ENCODE measurements at places on chromosomes 11 and 22.

DNA sequence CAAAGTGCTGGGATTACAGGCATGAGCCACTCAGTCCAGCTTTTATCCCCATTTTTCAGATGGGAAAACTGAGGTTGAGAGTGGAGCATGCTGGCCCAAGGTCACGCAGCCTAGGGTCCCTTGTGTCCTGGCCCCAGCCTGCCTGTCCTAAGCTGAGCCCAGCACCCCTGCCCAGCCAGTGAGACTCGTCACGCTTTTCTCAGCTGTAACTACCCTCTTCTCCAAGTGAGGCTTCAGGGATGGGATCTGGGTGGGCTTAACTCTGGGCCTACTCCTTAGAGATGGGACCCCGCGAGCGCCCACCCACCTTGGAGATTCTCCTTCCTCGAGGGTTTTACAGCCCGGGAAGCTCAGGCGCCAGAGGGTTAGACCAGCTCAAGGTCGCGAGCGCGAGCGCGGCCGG lies 390 bp upstream of the TMEM151A start:
- DNase-seq, result no peak

GRCh38 chr11:65535102-65535501 lies 10.2 kb downstream of the SCYL1 start:
- DNase-seq, result no peak

- no peak for DNase-seq
Observed at GRCh38 chr11:63993993-63994392, 7.8 kb downstream of the OTUB1 start.

DNA sequence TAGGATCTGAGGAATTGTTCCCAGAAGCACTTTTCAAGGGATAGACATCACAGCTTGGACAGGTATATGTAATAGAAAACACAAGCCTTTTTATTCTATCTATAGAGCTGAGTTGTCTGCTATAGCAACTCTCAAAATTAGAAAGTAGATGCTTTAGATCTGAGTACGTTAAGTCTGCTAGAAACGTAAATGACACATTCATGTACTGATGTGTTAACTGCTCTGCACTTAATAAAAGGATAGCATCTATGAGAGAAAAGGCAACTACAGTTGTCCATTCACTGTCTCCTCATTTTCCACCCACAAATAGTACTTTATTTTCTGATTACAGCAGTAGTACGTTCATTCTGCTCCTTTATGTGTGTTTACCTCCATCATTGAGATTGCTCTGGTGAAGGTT lies 6.0 kb upstream of the STT3A start:
- no peak for DNase-seq

DNA sequence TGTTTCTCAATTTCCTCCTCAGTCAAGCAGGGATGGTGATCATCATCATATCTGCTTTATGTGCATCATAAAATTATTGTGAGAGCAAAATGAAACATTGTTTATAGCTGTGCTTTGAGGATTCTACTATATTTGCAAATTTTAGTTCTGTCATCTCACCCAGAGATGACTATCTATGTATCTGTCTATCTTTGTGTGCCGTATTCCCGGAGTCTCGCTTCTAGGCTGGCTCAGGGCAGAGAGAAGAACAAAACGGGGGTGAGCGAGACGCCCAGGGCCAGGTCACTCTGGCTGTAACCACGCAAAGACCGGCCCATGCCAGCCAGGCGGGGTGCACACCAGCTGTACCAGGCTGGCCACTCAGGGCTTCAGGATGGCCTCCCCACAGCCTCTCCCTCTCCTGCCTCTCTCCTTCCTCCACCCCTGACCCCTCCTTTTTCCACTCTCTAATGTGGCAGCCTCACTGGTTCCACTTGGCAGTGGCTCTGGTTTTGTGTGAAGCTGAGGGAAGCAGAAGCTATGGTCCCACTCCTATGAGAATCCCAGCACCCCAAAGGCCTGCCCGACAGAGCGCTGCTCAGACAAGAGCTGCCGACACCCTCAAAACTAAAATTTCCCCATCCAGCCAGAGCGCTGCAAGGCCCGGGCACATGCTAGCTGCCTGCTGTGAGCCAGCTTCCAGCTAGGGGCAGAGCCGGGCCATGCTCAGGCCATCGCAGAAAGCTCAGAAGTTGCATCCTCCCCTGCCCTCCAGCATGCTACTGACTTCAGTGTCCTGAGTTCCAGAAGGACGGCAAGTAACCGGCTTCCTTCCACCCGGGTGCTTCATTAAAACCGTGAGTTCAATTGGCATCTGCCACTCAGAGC lies 139.5 kb upstream of the TBCEL start:
- no peak for DNase-seq

- no peak for DNase-seq
Observed at GRCh38 chr11:71917646-71918140, 10.7 kb downstream of the XNDC1N start.

DNA sequence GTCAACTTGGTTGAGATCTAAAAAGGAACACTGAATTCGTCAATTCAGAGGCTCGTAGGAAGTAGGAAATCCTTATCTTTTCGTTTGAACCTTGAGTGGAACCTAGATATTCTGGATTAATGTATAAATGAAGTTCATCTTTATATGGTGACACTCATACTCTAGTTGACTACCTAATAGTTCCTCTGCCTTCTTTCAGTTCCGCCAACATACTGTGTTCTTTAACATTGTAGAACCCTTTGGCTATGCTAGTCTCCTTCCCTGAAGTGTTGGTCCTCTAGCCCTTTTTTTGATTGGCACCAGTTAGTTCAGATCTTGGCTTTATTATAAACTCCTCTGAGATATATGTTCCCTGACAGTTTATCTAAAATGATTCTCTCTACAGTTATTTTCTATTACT lies 1.5 kb downstream of the ATM start:
- DNase-seq, result no peak

DNA sequence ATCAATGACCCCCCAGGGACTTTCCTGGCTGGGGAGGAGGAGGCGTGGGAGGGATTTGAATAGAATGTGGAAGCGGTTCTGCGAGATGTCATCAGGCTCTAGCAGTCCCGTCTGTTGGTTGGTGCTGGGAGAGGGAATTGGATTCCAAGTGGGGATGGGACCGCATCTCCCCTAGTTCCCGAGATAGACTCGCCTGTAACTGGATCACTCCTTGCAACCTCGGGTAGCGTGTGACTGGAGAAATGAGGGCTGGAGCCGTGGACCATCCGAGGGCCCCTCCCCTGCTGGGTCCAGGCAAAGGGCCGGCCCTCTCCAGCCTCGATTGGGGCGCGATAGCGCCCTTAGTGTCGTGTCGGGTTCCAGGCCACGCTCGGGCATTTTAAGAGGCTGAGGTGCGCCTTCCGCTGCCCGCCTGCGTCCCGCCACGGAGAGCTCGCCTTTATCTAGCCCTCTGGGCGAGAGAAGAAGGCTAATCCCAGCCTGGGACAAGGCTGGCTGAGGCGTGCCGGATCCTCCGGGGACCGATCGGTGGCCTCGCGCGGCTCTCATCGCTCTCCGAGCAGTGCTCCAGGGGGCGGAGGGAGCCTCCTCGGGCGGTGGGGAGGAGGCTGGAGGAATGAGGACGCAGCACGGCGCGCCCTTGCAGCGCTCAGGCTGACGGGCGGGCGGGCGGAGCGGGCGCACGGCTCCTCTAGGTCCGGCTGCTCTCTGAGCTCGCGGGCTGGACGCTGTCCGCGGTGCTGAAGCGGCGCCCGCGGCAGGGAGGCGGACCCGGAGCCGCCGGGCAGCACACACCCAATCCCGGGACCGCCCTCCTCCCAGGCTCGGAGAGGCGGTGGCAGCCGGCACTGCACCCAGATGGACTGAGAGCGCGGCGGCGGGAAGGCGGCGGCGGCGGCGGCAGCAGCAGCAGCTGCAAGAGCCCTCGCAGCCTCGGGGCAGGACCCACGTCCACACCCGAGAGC lies 107.8 kb downstream of the OSBP2 start:
- peak; percentile 84 for DNase-seq

DNA sequence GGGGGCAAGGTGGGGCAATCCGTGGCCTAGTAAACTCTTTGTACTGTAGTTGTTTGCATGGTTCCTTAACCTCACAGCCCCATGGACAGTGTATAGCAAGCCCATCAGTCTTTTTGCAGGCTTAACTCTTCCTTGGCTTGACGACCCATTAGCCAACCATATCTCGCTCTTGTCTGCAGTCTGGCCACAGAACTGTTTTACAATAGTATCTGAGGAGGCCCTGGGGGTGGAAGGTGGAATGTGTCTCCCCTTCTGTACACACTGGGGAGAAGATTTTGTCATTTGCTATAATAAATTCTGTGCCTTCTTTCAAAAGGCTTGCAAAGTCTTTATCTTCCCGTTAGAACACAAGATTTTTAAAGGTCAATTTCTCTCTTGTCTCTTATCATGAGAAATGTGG lies 190.3 kb upstream of the NARS2 start:
- DNase-seq, result no peak

- DNase-seq, result no peak
Observed at GRCh38 chr22:41952713-41953112, 763 bp downstream of the SMIM45 start.

DNA sequence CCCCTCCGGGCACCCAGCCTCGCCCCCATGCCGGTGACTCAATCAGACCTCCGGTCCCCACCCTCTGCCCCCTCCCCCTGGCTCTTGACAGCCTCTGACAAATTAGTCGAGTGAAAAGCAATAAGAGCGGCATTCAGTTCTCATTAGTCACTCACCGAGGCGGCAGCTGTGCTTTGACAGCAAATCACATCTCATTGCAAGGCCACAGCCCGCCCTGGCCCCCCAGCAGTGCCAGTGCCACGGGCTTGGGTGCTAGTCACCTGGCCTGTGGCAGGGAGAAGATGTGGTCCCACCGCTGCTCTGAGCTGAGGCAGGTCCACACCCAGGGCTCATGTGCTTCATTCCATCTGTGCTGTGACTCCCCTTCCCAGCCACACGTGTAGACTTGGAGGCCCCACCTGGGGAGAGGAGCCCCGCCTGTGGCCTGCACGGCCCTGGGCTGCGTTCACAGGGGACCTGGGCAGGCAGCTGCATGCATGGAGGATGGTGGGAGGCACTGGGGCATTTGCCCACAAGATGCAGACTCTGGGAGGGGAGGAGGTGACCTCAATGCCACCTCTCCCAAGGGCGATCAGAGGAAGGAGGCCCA lies 7.4 kb upstream of the TH start:
- no peak for DNase-seq

DNA sequence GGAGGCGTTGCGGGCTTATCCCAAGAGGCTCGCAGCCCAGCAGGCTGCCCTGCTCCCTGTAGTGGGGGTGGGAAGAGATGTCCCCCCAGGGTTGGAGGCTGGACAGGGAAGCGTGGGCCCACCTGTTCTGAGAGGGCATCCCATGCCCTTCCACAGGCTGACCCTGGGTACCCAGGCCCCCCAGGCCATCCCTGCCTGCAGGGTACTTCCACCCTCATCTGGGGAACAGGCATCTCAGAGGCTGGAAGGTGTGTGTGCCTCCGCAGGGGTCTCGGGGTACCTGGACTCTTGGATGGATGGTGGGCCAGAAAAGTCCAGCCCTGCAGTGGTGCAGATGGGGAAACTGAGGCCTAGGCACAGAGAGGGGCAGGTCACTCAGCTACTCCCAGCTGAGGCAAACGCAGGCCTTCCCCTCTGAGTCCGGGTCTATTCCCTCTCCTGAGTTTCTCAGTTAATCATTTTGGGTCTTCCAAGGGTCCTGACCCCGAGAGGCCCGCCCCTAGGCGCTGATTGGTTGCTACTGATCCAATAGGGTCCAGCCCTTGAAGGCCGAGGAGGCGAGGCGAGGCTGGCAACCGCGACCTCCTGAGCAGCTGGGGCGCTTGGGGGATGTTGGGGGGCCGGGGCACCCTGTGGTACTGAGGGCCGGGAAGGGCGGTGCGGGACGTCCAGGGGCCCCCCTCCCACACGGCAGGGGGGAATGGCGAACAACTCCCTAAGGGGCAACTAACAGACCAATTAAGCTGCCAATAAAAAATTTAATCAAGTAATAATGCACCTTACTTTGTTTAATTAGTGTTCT lies 23.8 kb downstream of the FLRT1 start:
- no peak for DNase-seq

- no peak for DNase-seq
Observed at GRCh38 chr11:98183034-98183433, 837.7 kb upstream of the CNTN5 start.

DNA sequence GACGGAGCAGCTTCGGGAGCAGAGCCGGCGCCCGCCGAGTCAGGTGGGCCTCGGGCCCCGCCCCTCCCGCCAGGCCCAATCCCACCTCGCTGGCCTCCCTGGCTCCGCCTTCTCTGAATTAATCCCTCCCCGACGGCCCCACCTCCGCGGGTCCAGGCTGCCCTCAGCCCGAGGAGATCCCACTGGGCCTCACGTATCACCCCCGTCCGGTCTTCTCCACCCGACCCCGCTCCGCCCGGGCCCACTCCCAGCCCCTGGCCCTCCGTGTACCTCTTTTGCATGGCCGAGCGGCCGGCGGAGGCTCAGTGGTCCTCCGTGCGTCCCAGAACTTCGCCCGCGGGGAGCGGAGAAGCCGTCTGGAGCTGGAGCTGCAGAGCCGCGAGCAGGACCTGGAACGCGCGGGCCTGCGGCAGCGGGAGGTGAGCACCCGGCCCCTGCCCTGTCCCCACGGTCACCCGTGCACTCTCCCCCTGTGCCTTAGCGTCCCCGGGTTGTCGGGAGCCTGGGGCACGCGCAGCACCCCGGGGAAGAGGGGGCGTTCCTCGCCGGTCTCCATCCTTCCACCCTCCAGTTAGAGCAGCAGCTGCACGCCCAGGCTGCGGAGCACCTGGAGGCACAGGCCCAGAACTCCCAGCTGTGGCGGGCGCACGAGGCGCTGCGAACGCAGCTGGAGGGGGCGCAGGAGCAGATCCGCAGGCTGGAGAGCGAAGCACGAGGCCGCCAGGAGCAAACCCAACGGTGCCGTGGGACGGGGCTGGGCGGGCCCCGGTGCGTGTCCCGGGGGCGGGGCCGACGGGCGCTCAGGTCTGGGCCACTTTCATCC lies 2.2 kb upstream of the CD151 start:
- DNase-seq, result no peak

DNA sequence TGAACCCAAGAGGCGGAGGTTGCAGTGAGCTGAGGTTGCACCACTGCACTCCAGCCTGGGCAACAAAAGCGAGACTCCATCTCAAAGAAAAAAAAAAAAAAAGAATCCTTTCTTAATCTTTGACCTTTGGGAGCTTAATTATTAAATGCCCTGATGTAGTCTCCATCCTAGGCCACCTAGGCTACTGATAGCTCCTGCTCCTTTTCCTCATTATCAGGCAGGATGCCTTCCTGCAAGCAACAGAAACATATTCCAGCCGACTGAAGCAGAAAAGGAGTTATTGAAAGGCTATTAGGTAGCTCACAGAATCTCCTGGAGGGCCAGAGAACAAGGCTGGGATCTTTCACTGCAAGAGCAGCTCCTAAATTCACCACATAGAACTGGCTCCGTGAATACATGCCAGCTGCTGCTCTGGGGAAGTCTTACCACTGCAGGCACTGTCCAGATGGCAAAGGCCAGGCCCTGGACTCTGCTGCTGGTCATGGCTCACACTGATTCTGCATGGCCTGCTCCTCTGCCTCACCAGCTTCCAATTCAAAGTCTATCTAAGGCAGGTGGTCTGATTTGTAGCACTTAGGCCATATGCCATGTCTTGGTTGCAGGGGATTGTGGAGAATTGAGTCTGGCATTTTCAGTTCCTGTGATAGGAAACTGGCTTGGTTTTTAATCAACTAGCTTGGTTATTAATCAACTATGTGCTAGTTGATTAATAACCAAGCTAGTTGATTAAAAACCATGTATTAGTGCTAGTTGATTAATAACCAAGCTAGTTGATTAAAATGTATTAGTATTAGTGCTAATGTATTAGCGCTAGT lies 26.0 kb upstream of the POLD3 start:
- peak; percentile 16 for DNase-seq

Data from left renal cortex interstitium (tissue), 4 donors.